Psoas muscle (tissue), 8 donors: ENCODE measurements at places on chromosomes 12 and 14. TPM values are rescaled to one million over a fixed set of nuclear protein-coding genes. Genes with fewer than 3 reads are reported as not detected.

FAM186B gene
- total RNA-seq = 0.44 TPM

PLA2G1B gene
- not detected for total RNA-seq

C12orf43 gene
- total RNA-seq = 7.0 TPM

PSME2 gene
- total RNA-seq = 179 TPM

- DNase-seq = no peak
Measured at GRCh38 chr14:71246539-71246938, 339.3 kb downstream of the PCNX1 start.

DNA sequence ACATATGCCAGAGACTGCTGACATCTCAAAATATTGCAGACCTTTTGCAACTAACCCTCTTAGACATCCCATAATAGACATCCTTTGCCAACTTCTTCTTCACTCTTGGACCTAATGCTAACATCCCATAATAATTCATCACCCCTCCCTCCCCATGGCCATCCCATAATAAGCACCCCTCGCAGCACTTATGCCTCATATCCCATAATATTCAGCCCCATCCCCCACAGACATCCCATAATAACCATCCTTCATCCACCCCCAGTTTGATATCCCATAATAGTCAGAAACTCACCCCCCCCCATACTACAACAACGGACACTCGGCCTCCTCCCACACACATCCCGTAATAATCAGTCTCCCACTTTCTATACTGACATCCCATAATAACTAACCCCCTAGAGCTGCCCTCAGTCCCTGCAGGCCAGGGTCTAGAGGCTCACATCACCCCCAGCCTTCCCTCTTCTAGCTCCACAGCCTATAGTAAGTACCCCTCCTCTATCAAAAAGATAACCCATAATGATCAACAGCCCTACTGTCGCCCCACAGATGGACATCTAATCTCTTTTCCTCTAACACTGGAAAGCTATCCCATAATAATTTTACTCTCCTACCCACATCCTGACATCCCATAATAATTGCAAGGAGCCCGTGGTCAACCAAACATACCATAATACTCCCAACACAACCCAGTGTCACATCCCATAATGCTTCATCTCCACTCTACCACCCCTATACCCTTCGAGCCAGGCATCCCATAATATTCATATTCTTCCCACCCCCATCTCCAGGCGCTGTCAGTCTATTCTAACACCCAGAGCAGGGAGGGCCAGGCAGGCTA, 792 bp upstream of the CHD4 start:
- DNase-seq = no peak

DNA sequence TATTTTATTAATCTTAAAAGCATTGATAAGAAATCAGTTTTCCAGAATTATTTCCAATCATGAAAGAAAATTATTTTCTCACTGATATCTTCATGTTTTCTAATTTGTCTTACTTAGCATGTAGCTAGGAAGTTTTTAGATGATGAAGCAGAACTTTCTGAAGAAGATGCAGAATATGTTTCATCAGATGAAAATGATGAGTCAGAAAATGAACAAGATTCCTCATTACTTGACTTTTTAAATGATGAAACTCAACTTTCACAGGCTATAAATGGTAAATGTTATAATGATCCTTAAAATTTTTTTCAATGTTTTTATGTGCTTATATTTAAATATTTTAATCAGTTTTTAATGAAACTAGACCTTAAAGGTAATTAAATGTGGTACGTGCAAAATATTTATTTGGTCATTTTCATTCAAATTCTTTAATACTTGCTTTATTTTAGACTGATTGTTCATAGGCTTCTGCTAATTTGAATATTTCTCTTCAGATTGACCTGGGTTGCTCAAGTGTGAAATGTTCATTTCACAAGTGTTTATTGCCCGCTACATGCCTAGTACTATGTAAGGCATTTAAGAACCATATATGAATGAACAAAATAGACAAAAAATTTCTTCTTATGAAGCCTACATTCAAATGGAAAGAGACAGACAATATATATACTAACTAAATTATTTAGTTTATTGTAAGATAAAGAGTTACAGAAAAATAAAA, 49.5 kb downstream of the FANCM start:
- DNase-seq = no peak

DNA sequence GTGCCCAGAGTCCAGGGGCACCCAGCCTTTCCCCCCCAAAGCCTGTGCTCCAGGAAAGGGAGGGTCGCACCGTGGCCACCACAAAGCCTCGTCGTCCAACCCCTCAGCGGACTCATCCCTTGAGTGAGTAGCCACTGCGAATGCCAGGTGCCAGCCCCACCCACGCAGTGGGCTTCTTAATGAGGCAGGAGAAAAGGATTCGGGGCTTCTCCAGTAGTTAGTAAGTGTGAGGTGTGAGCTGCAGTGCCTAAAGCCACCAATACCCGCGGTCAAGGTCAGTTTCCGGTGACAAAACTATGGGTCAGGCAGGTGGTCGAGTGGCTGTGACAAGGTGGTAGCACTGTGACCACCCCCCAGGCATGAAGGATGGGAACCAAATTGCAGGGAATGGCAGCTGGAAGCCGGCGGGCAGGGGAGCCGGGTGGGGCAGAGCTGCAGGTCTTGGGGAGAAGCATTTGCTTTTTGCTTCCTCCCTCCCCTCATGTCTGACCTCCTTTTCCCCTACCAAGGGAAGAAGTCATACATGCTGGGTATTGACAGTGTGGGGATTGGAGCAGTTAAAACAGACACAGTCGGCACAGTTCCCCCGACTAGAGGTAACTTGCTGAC, 8.0 kb downstream of the RAN start:
- no peak for DNase-seq

- no peak for DNase-seq
Measured at GRCh38 chr14:78767436-78767835, 597.3 kb downstream of the NRXN3 start.

GRCh38 chr12:89863968-89864367, 155.3 kb upstream of the ATP2B1 start:
- DNase-seq = no peak
